ENCODE measurements at places on chromosomes 7 and 10.
A peak's percentile ranks its signal among the peaks of the same experiment; 100 is the strongest.

GRCh38 chr7:1531263-1531978 is 919 bp downstream of the MAFK start:
- no peak for DNase-seq

- peak; percentile 60 for DNase-seq
Observed at GRCh38 chr10:30059209-30060107, at the start of gene JCAD. Gene JCAD (minus strand): TSS chr10:30059586. CDS start chr10:30047812, 11,774 bp downstream.

DNA sequence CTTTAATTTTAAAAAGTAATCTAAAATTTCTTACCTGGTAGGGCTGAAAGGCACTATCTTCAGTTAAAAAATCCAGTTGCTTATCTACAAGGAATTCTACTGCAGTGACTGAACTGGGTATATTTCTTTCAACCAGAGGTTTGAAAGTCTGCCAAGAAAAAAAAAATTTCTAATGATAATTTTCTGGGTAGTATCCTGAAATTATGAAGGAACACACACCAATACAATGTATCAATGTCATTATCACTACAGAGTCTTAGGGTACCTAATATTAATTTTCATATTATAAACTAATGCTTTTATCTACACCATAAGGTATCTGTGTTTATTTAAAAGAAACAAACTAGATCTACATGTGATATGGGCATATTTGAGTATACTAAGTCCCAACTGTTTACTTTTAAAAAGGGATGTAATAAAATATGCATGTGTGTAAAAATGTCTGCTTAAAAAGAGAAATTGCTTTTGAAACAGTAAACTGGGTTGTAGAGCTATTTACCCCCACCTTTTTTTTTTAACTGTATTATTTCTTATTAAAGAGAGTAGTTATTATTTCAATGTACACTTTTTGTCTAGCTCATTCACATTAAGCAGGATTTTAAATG is 131.6 kb downstream of the NRBF2 start:
- no peak for DNase-seq

DNA sequence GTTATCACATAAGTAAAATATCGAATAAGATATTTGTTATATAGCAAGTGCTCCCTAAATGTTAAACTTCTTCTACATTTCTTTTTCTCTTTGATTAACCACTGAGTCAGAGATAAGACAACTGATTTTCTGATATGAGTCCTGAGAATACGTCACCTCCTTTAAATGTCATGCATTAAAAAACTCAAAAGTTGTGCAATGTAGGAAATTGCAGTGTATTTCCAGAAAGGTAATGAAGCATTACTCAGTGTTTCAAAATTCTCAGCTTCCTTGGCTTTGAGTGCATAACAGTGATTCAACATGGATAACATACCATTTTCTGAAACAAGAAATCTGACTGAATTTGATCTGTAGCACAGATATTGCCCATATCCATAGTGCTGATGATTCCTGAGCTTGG is 155.8 kb downstream of the BMPER start:
- no peak for DNase-seq

- DNase-seq, result no peak
Observed at GRCh38 chr7:42236976-42237810, at the start of gene GLI3. Gene GLI3 (minus strand): TSS chr7:42237209. CDS start chr7:42223253, 13,956 bp downstream.

DNA sequence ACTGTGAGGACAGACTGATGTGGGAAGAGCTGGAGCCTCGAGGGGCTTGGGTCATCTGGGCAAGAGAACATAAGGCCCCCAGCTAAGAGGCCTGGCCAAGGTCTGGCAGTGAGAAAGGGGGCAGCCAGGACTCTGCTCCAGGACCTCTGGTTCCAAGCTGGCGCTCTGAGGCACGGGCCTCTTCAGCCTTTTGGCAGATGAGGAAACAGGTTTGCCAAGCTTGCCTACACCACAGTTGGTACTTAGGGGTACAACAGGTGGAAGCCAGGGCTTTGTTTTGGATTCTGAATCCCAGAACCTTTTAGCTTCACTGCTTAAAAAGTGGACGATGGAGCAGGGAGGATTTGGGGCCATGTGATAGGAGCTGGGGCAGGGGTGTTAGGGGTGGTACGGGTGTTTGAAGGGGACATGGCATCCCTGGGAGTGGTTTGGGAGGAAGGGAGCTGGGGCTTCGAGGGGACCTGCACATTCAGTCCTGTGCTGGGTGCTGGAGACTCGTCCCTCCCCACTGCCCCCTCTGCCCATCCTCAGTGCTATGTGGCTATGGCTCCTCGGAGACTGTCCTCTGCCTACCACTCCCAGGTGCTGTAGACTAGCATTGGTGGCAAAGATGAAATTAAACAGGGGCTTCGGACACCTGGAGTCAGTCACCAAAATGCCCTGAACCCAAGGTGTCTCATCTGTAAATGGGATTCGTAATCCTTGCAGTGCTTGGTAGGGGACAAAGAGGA is 30.3 kb downstream of the ZNF775 start:
- no peak for DNase-seq

- no peak for DNase-seq
Observed at GRCh38 chr7:98571006-98571405, 46.1 kb upstream of the NPTX2 start.

DNA sequence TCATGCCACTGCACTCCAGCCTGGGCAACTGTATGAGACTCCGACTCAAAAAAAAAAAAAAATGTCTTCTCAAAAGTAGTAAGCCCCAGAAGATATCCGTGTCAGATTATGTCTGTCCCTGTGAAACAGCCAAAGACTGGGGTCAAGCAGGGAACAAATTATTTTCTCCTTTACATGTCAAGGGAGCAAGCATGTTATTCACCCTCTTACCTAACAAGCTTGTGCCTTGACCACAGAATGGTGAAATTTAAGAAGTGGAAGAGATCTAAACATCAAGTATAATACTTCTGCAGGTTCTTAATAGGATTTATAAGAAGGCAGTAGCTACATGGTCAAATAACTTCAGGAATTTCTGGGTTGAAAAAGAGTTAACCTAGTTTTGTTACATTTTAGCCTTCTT is 187.9 kb downstream of the ZNF365 start:
- DNase-seq, result no peak

DNA sequence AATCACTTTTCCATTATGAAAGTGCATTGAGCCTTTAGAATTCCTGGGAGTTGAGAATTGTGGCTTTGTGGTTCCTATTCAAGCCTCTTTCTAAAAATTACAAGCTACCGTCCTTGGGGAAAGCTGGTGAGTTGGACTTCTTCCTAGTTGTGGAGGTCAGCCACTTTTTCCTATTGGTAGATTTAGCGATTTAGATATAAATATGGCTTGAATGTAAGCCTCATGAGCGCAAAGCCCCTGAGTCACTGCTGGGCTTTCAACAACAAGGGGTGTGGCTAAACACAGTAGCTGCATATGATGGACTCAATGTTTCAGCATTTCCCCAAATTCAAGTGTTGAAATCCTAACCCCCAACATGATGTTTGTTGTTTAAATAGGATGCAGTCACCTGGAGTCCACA is 150.0 kb upstream of the IGFBP3 start:
- no peak for DNase-seq

- no peak for DNase-seq
Observed at GRCh38 chr7:31082447-31082846, 30.3 kb downstream of the ADCYAP1R1 start.

GRCh38 chr7:123047955-123048354 is 52.5 kb upstream of the TAS2R16 start:
- no peak for DNase-seq

Measured in activated naive CD4-positive, alpha-beta T cell treated with anti-CD3 and anti-CD28 coated beads, Interleukin-2, amount 50 U/mL, for 16 hours (primary cell).